ENCODE measurements at places on chromosomes 5 and 9.

DNA sequence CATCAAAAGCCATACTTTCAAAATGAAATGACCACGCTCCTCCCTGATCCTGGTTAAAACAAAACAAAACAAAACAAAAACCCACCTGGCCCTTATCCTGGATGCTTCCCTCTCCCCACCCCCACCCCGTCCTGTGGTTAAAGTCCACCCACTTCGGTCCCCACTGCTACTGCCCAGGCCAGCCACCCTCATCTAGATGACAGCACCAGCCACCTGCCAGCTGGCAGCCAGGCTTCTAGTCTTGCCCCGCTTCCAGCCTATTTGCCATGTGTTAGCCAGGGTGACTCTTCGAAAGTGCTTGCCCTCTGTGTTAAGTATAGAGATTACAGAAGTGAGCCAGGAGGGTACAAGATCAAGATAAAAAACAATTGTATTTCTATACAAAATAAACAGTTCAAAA lies 27.5 kb upstream of the NCS1 start:
- DNase-seq: no peak

DNA sequence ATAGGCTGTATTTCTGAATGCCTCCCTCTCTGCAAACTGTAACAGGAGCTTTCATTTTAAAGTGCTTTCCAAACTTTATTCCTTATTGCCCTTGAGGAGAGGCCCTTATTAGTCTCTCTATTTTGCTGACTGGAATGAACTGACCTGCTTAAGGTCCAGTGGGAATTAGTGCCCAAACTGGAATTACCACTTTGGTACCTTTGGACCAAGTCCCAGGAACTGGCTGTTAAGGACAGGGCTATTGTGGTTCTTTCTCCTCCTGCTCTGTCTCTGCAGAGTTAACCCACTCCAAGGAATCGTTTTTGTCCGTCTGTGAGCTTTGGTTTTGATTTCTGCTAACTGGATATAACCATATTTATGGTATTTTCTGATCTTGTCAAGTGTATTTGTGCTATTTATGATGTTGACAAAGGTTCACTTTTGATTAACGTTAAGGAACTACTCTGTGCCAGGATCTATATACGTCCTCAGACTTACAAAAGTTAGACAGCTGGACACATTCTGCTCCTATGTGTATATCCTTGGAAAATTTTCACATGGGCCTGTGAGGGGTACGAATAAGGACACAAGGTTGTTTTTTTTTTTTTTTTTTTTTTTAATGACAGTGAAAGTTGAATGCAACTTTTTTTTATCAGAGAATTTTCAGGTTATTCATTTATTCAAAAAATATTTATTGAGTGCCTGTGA lies 189.1 kb upstream of the ANKRD55 start:
- DNase-seq: no peak

DNA sequence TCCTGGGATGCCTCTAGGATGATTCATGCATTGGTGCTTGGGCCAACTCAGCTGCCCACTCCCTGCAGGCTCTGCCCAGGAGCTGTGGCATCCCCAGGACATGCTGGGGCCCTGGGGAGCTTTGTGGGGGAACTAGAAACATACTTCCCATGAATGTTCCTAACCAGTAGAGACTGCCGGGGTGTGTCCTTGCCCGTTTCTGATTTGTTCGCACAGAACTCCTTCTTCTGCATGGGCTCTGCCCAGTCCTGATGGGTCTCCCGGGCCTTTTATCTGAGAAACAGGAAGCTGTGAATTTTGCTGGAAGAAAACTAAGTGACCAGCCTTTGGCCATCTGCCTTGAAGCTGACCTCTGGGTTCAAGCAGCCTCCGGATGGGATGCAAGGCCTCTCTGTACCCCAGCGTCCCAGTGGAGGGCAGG lies 71.6 kb upstream of the RNU6ATAC start:
- DNase-seq: no peak

DNA sequence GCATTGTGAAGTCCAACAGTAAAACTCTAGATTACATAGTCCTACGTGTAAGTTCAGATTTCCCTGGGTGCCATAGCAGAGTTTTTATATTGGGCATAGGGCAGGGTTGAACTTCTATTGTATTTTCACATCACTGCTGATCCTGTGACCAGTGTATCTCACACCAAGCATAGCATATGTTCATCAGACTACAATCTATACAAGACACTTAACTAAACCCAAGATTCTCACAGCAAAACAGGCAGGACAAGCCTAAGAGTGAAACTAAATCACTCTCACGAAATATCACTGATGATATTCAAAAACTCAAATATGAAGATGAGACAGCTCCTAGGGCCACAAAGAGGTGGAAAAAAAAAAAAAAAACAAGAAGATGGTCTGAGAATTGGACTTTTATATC lies 3.2 kb upstream of the PPP1R2B start:
- DNase-seq: no peak

DNA sequence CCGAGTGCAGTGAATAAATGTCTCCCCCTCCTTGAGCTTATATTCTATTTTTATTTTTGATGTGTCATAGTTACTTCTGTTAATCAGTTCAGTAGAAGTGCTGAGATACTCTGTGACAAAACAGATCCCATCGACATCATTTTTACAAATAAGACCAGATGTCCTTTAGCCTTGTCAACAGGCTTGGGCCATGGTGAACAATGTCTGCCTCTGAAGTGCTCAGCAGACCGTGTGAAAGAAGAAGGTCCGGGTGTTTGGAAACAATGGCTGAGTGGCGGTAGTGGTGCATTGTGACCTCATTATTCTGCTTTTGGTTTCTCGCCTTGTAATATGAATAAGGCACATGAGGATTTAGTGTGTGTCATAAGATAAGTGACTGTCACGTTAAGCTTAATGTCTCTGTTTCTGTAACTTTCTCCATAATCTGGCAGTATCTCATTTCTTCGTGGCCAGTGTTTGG lies 71.2 kb downstream of the SYK start:
- no peak for DNase-seq

GRCh38 chr9:95509851-95510708 lies 6.7 kb downstream of the PTCH1 start:
- peak; percentile 3 for DNase-seq

DNA sequence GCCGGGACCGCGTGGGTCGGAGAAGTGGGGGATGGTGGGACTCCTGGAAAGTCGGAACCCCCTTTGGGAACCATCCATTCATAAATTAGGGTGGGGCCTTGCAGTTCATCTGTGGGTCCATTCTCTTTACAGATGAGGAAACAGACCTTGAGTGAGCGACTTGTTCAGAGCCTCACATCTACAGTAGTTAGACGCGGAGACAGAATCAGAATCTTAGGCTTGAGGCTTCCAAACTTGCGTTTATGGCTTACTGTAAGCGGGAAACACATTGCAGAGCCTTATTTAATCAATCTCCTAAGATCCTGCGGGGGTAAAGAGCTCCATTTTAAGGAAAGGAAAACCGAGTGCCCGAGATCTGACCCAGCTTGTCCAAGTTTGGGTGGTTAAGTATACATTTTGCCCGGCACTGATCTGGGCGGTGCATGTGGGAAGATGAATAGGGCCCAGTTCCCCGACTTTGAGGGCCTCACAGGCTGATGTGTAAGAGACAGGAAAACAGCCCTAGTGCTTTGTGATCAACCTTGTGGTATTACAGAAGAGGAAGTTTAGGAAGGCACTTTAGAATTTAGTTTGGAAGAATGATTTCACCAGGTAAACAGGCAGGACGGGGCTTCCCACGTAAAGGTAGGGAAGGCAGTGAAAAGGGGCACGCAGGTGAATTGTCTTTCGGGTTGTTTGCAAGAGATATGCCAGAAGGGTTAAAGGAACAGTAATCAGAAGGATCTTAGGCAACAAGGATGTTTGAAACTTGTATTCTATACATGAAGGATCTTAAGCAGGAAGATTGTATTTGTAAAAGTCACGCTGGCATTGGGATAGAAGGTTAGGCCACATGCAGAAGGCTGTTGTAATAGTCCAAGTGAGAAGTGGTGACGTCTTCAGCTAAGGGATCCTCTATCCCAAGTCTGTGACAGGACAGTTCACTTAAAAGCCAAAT lies 744 bp downstream of the TARS1 start:
- peak; percentile 34 for DNase-seq

GRCh38 chr9:81759680-81760215 lies 70.4 kb upstream of the TLE1 start:
- DNase-seq: no peak

DNA sequence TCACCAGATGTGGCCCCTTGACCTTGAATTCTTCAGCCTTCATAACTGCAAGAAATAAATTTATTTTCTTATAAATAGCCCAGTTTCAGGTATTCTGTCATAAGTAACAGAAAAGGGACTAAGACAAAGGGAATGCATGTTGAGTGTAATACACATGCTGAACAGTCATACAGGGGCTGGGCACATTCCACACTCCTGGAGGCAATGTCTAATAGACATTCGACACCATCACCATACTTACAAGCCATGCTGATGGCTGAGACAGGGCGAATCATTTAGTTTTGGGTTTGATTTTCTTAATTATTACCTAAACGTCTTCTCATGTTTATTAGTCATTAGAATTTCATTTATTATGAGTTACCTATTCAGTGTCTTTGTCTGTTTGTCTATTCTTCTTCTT lies 68.5 kb downstream of the TENT4A start:
- DNase-seq: no peak

DNA sequence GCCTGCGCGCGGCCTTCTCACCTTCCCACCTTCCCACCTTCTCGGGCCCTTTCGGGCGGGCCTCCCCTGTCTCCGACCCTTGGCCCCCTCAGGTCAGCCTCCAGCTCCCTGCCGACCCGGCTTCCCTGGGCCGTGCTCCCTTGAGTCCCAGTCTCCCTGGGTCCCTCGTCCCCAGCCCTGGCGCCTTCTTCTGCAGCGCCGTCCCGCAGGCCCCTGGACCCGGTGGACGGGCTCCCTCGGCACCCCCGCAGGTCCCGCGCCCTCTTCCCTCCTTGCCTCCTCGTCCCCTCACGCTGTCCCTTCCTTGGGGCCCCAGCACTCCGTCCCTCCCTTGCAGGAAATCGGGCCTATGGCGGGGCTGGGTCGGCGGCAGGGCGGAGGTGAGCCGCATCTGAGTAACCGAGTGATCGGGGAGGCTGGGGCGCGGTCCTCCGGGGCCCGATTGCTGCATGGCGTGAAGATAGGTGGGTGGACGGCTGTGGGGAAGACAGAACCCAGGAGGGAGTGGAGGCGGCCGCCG lies 7.6 kb downstream of the ARPC5L start:
- DNase-seq: no peak

GRCh38 chr5:135051872-135052271 lies 17.8 kb upstream of the PITX1 start:
- DNase-seq: no peak

DNA sequence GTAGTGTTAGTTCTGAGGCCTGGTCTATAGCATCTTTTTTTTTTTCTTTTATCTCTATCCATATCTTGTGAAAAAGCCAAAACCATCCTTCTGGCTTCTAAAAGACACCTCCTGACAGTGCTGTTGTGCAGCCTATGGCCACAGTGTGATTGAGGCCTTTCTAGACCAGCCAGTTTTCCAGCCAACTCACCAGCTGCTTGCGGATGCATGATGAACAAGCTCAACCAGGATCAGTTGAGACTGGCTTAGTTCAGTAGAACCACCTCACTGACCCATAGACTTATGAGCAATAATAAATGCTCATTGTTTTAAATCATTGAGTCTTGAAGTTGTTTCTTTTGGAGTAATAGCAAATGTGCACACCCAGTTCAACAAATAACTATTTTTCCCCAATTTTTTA lies 296.9 kb downstream of the FAM170A start:
- no peak for DNase-seq

- DNase-seq: no peak
These were observed 95.2 kb downstream of the ERBIN start for GRCh38 chr5:66021585-66021984.

GRCh38 chr5:150515446-150515845 lies 7.5 kb downstream of the NDST1 start:
- no peak for DNase-seq

DNA sequence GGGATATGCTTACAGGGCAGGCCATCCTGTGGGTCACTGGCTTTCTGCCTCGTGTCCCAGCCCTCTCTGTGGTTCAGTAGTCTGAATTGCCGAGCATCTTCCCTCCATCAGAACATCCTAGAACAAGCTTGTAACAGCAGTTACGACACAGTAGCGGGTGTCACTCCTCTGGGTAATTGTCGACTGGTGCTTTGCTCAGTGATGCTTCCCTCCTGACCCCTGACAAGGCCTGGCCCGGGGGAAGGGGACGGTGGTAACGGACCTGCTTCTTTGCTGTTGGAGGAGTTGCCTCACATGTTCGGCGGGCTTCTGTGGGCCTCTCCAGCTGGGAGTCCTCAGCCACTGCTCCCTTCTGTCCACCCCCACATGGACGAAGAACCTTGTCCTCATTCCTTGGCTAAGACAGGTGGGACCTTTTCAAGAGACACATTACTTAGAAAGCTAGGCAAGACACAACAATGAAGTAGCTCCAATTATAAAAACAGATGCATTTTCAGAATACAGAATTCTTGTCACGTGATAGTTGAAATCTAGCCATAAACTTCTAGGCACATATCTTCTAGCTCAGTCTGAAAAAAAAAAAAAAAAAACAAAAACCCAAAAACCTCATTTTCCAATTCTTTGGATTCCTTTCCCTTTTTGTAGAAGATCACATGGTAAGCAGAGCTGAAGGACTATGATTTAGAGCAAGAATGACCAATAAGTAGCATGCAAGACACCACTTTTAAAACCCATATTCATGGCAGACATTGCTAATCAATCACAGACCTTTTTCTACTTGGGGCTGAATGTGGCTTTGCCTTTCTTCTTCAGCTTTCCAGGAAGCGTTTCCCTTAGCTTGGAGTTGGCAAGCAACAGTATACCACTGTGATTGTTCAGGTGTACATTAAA lies 25.0 kb downstream of the HMCN2 start:
- no peak for DNase-seq

- no peak for DNase-seq
These were observed 108.5 kb upstream of the TXNDC8 start for GRCh38 chr9:110446171-110446570.

GRCh38 chr5:147407094-147407681 lies 102.7 kb downstream of the DPYSL3 start:
- DNase-seq: no peak

GRCh38 chr5:38039091-38039490 lies 199.2 kb upstream of the GDNF start:
- no peak for DNase-seq

DNA sequence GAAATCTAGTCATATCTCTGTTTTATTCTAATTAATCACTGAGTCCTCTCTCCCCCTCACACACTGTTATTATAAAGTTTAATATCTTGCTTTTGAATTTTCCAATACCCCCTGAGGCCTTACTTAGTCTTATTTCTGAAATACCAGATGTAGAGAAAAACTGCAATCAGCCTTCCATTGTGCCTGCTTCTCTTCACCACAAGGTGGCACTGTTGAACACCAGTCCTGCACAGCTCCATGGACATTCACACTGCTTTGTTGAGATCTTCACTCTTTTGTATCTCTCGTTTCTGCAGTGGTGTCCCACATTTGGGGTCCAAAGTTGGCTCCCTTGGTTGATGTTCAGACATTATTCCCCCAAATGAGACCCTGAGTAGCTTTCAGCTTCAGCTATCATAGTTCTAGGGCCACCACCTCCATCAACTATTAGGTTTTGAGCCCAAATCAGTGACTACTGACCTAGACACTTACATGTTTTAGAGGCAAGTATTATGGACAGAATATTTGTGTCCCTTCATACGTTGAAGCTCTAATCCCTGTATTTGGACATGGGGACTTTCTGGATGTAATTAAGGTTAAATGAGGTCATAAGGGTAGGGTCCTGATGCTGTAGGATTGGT lies 24.3 kb downstream of the BOD1 start:
- no peak for DNase-seq

- no peak for DNase-seq
These were observed 283.3 kb downstream of the NSG2 start for GRCh38 chr5:174328631-174329299.

All from CD4-positive, alpha-beta memory T cell (primary cell).